ENCODE measurements at places on chromosomes 3 and 15. TPM values are rescaled to one million over a fixed set of nuclear protein-coding genes. Genes with fewer than 3 reads are reported as not detected.

Gene GP9
- polyA plus RNA-seq, result not detected

Gene SENP8
- polyA plus RNA-seq, result 3.6 TPM

Gene CCDC39
- not detected for polyA plus RNA-seq

Gene PAK6
- 13.0 TPM for polyA plus RNA-seq

Gene CP
- polyA plus RNA-seq, result 14.5 TPM

Gene PLAAT1
- 12.4 TPM for polyA plus RNA-seq

Gene SKOR1
- polyA plus RNA-seq, result 0.11 TPM

Gene CTXN2
- not detected for polyA plus RNA-seq

Gene RAD54L2
- 5.1 TPM for polyA plus RNA-seq

Gene DUOXA2
- polyA plus RNA-seq, result 0.05 TPM

Gene SCAANT1
- not detected for polyA plus RNA-seq

Gene SAXO2
- polyA plus RNA-seq, result 3.8 TPM

Gene MB21D2
- 1.3 TPM for polyA plus RNA-seq

Data from right cardiac atrium (tissue), 5 donors.